ENCODE measurements at places on chromosomes 5 and 9.

DNA sequence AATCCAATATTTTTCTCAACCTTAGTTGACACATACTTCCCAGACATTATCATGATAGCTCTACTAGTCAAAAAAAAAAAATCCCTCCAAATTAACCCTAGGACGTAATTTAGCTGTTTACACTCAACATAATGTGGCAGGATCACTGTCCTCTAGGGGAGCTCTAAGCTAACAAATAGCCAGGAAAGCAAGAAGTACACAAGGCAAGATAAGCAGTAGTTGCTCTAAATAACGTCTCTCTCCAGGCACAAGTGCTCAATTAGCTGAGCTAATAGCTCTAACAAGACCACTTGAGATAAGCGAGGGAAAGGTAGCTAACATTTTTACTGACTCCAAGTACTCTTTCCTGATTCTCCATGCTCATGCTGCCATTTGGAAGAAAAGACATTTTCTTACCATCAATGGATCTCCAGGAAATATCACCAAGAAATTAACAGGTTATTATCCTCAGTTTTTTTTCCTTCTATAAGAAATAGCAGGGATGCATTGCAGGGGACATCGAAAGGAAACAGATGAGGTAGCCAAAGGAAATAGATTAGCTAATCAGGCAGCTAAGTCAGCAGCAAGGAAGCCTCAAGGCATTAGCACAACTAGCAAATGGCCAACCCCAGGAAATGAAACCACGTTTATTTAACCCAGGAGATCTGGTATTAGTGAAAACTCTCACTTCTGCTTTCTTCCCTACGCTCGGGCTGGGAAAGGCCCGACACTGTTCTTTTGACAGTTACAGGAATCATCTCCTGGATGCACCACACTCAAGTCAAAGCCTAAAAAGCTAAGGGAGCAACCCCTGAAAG lies 614.1 kb downstream of the PTPRD start:
- DNase-seq = no peak

DNA sequence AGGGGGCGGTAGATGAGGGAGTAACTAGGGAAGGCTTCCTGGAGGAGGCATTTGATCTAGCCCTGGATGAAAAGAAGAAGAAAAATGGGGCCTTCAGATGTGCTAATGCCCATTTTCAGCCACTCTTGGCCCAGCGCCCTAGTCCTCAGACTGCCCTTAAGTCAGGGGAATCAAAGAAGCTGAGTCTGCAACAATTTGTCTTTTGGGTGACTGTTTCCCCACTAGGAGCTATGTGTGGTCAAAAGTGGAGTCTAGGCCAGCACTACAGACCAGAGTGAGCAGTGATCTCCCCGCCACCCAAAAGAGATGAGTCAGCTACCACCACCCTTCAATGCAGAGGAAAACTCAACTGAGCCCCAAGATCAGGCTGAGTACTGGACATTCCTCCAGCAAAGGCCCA lies 542.1 kb downstream of the BNC2 start:
- DNase-seq = no peak

GRCh38 chr9:137402746-137403145 lies 20.2 kb downstream of the EXD3 start:
- DNase-seq = no peak

DNA sequence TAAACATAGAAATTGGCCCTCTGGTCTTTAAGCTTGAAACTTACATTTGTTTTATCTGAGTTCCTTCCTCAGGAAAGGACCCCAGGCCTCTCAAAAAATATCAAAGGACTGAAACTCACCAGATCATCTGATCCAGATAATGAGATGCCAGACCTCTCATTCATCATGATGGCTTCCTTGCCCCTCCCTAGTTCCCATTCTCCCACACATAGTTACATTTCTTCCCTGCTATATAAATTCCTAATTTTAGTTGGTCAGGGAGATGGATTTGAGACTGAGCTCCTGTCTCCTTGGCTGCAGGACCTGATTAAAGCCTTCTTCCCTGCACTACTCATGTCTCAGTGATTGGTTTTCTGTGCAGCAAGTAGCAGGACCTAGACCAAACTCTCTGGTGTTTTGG lies 119.4 kb upstream of the SPIN1 start:
- DNase-seq = no peak

- no peak for DNase-seq
Measured at GRCh38 chr9:126114850-126115460, 211.7 kb upstream of the MVB12B start.

DNA sequence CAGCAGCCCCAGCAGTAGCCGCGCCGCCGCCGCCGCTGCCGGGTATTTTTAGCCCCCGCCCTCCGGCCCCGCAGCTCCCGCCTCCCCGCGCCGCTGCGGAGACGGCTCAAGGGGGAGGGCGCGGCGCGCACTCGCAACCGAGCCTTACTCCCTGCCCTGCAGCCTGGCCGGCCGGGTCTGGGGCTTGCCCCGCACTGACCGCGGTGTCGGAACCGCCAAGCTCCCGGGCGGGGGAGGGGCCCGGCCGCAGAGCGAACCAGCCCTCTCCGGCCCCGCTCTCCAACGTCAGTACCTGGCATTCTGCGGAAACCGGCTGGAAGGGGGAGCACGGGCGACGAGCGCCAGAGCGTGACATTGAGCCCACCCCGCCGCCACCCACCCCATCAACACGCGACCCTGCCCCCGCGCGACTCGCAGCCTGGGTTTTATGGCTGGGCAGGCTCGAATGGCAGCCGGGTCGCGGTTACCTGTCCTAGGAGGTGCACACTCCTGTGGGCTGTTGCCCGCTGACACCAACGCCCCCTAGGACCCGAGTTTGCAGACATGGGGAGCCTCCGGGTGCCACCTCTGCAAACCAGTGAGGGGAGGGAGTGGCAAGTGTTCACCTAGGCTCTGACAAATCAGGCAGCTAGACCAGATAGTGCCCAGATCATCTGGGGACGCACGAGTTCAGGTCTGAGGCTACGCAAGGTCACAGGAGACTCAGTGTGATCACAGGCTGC lies at the start of gene ACSL6:
ACSL6 (minus strand) TSS at position 37 of the 722 bp plus-strand sequence. CDS start 105 bp downstream, outside the sequence.
- DNase-seq = no peak

- DNase-seq = no peak
Measured at GRCh38 chr5:147436596-147436995, 73.3 kb downstream of the DPYSL3 start.

DNA sequence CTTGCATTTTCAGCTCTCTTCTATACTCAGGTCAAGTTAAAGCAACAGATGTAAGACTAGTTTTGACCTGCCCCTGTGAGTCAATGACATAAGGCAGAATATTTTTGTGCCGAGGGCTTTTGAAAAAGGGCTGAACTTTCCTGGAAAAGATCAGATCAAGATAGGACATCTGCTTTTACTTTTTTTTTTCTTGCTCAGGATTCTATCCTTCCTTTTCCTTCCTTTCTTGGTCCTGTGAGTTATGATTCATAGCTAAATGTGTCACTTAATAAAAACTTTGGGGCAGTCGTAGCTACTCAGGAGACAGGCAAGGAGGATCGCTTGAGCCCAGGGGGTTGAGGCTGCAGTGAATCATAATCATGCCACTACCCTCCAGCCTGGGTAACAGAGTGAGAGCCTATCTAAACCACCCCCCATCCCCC lies 84.3 kb upstream of the BRINP1 start:
- no peak for DNase-seq

DNA sequence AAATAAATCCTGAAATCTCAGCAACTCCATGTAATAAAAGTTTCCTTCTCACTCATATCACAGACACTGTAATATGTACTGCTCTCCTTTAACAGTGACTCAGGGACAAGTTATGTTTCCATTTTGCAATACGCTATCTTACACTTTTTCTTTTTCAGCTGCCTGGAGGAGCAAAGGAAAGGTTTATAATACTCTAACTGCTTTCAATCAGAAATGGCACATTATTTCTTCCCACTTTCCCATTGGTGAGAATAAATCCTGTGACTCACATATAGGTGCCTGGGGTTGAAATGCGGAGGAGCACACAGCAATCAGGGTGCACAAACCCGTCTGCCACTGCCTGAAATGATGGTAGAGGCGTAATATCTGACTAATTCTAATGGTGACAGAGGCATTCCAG lies 186.6 kb downstream of the HINT1 start:
- DNase-seq = no peak

- no peak for DNase-seq
Measured at GRCh38 chr9:76269789-76270188, 124.4 kb downstream of the RFK start.

DNA sequence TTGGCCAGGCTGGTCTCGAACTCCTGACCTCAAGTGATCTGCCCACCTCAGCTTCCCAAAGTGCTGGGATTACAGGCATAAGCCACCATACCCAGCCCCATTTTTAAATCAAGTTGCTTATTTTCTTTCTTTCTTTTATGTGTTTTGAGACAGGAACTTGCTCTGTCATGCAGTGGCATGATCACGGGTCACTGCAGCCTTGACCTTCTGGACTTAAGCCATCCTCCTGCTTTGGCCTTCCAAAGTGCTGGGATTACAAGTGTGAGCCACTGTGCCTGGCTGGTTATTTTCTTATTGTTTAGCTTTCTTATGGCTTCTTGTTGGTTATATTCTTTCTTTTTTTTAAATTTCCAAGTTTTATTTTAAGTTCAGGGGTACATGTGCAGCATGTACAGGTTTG lies 79.7 kb upstream of the C5orf63 start:
- DNase-seq = no peak

GRCh38 chr5:113047234-113047633 lies 70.6 kb downstream of the DCP2 start:
- no peak for DNase-seq

GRCh38 chr5:110702704-110703103 lies 23.8 kb downstream of the TMEM232 start:
- no peak for DNase-seq

DNA sequence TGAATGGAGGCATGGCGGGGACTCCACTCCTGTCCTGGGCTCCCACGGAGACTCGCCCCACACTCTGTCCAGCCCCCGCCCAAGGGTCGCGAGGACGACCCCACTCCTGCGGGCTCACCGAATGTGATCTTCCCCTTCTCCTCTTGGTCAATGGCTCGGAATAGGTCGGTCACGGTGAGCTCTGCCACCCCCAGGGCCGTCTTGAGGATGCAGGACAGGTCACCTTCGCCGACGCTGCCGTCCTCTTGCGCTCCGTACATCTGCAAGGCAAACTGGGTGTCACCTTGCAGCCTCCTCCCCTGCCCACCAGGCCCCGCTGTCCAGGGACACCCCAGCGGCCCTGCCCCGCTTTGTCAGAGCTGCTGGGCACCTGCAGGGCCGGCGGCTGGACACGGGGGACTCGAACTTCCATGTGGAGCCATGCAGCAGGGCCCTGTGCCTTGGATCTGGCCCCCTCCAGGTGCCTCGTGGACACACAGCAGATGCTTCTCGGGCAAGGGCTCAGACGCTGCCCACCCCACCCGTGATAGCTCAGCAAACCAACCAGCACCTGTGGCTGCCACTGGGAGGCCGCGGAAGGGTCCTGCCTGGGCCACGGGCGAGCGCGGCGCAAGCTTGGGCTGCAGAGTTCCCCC lies 21.5 kb upstream of the SLC6A3 start:
- no peak for DNase-seq

GRCh38 chr5:158264264-158264663 lies 405.3 kb upstream of the CLINT1 start:
- no peak for DNase-seq

DNA sequence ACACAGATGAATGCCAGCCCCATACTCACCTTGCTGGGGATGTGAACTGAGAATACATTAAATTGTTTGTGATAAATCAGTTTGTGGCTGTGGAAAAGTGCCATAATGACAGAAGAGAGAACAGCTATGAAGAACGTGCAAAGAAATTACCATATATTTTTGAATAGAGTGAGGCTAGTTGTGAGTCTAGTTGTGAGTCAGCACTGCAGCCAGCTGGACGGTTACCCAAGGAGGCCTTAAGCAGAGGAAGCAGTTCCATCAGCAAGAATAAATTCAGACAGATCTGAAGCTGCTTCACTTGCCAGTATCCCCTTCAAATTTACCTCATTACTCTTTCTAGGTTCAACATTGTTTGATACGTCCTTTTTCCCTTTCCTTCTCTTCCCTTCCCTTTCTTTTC lies 446.0 kb downstream of the MTRR start:
- DNase-seq = no peak

DNA sequence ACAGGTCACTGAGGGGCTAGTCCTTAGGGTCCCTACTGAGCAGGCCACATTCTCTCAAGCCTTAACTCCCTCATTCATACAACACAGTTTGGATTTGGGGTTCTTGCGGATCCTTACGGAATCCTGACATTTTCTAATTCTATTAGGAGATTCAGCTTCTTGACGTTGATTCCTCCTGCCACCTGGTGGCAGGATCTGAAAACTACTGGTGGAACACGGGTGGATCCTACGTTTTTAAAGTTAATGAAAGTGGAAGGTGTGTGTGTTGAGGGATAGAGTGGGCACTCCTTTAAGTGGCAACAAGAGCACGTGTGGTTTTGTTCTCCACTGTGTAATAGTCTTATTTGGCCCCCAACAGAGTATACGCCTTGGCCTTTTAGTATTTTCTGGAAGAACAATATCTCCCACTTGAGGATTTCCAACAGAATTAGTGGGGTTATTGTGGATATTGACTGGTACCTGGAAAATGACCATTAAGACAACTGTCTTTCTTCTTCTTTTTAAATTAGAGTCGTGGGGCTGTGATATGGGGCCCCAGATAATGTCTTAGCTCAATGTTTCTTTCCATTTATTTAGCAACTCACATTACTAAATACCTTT lies 25.2 kb downstream of the SLC28A3 start:
- DNase-seq = peak; percentile 25

GRCh38 chr9:93821307-93821703 lies 133.8 kb downstream of the BARX1 start:
- DNase-seq = no peak

DNA sequence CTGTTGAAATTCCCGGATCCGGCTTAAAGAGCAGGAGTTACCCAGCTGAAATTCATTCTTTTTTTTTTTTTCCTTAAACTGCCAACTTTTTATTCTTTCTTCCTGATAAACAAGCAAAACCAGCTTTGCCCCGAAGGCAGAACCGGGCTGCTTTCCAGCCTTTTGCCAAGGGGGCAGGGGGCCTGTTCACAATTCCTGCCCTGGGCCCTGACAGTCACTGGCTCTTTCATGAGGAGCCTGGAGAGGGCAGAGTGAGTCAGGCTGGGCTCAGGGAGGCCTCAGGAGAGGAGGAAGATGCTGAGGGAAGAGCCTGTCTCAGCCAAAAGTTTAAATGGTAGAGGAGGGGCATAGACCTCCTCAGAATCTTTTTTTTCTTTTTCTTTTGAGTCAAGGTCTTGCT lies 4.8 kb downstream of the GLIPR2 start:
- DNase-seq = no peak

GRCh38 chr9:114718801-114719221 lies 36.8 kb upstream of the TEX48 start:
- no peak for DNase-seq

DNA sequence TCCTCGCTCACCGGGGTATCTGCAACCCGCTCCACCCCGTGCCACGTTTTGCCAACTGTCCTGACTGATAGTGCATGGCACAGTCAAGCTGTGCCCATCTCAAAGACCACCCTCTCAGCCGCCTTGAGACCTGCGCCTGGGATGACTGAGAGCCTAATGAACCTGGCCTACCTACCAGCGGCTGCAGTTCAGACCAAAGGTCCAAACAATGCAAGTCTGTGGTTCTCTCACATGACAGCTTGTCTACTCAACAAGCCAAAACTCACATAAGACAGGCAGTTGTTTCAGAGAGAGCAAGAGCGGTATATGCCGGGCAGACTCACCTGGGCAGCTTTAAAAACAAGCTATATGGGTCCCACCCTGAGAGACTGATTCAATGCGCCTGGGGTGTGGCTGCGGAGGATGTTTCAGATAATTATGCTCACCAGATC lies 70.5 kb downstream of the EPB41L4B start:
- DNase-seq = no peak
